ENCODE measurements at places on chromosomes 1 and 21.

DNA sequence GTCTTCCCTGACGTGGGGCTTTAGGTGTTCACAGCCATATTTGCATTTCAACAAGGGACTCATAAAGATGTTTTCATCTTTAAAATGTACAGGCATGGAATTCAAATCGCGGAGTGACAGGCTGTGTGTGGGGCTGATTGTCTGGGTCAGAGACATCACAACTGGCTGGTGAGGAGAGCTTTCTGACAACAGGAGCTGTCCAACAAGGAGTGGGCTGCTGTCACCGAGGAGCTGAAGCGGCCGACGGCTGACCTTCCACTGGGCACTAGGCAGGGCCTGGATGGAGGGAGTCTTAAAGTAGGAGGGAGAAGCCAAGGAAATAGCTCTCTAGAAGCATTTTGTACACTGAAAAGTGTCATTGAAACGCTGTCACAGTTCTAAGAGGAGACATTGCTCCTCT is 30.5 kb upstream of the SCMH1 start:
- DNase-seq: no peak

GRCh38 chr21:29175408-29176134 is 45.1 kb downstream of the MAP3K7CL start:
- DNase-seq: no peak

GRCh38 chr1:37035796-37036666 is 1.7 kb upstream of the GRIK3 start:
- peak; percentile 37 for DNase-seq

GRCh38 chr1:178739285-178740045 is 14.4 kb downstream of the RALGPS2 start:
- no peak for DNase-seq

- DNase-seq: no peak
Measured at GRCh38 chr1:11688506-11688905, 3.0 kb upstream of the DRAXIN start.

GRCh38 chr1:54381524-54381923 is 24.7 kb downstream of the SSBP3 start:
- DNase-seq: no peak

DNA sequence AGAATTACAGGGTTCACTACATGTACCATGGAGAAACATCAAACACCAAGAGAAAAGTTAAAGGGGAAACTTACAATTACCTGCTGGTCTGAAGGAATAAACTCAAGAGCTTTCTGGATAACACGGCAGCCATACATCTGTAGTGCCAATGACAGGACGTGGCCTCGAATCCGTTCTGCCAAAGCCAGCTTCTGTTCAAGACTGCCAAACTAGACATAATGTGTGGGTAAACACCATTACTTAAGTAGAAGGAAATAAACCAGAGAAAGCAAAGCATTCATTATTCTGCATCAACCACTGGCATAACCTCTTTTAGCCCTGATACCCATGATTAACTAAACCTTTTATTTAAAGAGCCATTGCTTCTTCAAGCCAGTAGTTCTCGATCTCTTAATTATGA is 41.5 kb upstream of the SDC3 start:
- no peak for DNase-seq

- DNase-seq: no peak
Measured at GRCh38 chr1:74785944-74786343, 53.0 kb downstream of the TYW3 start.

- no peak for DNase-seq
Measured at GRCh38 chr1:204563307-204563706, 47.1 kb downstream of the MDM4 start.

- DNase-seq: no peak
Measured at GRCh38 chr1:2431518-2431917, 19.2 kb upstream of the PEX10 start.

DNA sequence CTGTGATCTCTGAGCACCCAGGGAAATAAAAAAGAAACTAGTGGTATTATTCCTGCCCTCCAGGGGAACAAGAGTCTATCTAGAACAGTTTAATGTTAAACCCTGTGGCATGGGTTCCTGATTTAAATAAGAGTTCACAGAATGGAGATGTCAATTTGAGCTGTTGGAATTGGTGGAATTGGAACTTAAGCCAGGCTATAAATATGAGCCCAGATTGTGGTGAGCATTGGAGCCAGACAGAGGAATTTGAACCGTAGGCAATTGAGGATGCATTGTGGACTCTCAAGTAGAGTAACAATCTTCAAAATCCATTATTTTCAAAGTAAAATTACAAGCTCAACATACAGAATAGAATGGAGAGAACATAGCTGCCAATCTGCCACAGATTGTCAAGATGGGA is 98.2 kb downstream of the NEK7 start:
- DNase-seq: no peak

DNA sequence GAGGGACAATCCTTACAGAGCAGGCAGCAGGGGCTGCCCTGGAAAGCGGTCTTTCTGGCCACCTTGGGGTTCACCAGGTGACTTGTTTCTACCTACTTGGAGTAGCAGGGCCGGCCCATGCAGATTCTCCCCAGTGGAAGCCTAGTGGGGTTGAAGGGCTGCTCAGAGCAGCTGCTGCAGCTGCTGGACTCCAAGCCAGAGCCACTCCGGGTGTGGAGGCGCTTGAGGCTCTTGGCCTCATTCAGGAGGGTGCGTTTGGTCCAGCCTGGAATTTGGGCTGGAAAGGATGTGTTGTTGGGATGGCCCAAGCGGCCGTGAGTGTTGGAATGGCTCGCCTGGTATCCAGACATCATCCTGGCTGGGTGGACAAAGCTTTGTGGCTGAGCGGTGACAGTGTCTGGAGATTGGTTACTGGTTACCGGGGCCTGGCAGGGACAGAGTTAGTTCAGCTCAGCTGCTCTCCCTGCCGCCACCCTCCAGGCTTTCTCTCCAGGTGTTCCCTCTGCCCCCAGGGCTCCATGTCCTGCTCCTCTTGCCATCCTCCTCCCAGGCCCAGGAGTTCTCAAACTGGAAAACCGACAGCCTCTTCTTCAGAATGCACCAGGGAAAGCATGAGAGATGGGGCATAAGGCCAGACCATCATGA is 14.2 kb upstream of the HSPG2 start:
- no peak for DNase-seq

Data from CD4-positive, CD25-positive, alpha-beta regulatory T cell (primary cell).